ENCODE measurements at places on chromosomes 5 and 9.

DNA sequence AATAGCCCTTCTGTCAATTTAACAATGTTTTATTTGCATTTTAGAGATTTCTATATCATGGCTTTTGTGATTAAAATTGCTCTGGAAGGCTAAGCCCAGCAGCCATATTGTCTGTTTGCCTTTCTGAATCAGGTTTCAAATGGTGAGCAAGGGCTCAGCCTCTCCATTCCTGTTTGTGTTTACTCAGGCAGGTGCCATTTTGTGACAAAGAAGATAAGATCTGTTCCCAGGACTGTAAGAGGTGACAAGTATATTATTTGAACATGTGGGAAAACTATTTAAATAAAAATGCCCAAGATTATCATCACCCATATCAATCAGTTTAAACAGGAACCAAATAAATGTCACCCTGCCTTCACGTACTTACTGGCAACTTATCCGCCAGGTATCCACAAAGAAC is 641.3 kb upstream of the KLF4 start:
- DNase-seq = no peak

GRCh38 chr9:125238127-125238914 is 2.8 kb downstream of the HSPA5 start:
- no peak for DNase-seq

- no peak for DNase-seq
These were observed 233.2 kb downstream of the SLIT3 start for GRCh38 chr5:169067751-169068173.

GRCh38 chr5:28512648-28513047 is 1474.3 kb upstream of the CDH9 start:
- no peak for DNase-seq

Data from suppressor macrophage treated with lipopolysaccharide for 1 hour (primary cell).